Caudate nucleus (tissue), 63 donors: ENCODE measurements at places on chromosomes 7 and 10.
A peak's percentile ranks its signal among the peaks of the same experiment; 100 is the strongest.

DNA sequence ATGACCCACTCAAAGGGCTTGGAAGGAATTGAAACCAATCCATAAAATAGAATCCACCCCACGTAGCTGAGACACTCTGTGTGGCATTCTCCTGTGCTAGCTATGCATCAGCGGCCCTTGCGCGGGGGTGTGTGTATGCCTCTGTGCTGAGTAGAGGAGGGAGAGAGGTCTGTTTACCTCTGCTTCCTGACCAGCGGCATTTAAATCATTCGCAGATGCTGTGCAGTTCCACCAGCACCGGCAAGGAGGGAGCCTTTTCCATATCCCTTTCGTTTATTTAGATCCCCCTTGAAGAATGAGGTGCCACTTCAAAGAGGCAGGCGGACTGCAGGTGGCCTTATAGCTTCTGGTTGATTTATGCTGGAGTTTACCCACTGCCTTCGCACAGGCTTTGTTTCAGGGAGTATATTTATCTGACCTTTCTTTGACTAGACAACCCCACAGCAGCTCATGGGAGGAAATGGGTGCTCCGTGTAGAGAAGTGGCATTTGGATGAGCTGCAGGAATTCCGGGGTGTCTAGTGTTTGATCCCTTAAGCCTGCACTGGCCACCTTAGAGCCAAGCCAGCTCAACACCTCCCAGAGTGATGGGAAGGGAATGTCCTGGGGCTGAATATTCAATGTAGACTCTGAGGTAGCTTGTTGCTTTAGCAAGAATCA, 11.4 kb downstream of the C10orf53 start:
- no peak for DNase-seq

GRCh38 chr7:8362723-8363369, 70.6 kb upstream of the NXPH1 start:
- no peak for DNase-seq

DNA sequence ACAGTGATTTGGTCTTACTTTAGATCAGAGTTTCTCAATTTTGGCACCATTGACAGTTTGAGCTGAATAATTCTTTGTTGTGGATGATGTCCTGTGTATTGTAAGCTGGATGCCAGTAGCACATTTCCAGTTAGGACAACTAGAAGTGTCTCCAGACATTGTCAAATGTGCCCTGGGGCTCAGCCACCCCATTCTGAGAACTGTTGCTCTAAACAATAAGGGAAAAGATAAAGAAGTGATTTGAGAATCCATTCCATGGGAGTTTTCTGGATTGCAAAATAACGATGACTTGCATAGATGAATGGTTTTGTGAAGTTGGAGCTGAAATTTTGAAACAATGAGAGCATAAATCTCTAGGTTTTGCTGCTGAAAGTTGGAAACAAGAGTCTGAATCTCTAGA, 44.6 kb downstream of the NUP205 start:
- no peak for DNase-seq

DNA sequence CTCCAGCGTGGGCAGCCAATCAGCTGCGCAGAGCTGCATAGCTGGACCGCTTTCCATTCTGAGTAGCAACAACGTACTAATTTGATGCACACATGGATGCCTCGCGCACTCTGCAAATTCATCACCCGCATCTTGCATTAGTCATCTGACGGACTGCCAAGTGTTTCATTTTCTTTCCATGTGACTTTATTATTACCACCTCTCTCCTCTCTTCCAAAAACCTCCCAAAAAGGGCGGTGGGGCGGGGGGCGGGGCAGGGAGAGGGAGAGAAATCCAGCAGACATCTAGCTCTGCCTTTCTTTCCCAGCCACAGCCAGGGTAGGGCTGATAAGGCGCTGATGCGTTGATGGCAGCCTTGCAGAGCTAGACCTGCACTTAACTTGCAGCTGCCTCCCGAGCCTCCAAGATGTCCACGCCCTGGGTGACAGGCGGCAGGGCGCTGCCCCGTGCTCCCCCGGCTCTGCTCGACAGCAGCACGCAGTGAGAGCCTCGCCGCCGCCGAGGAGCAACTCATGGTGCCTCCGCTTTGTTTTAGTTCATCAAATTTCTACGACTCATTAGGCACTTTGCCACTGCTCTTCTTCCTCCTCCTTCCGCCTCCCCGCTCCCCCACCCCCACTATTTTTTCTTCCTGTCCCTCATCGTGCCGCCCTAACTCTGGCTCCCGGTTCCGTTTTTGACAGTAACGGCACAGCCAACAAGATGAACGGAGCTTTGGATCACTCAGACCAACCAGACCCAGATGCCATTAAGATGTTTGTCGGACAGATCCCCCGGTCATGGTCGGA, 147.3 kb downstream of the CELF2 start:
- DNase-seq: peak; percentile 45

DNA sequence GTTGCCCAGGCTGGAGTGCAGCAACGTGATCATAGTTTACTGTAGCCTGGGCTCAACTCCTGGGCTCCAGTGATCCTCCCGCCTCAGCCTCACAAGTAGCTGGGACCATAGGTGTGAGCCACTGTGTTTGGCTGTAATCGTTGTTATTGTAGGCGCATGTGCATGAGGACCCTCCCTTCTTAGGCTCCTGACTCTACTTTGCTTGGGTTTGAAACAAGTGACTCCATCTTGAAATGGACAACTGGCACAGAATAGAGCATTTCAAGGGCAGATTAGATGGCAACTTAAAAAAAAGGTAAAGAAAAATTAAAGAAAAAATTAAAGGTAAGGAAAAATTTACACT, 15.4 kb upstream of the GIMAP8 start:
- DNase-seq: no peak

DNA sequence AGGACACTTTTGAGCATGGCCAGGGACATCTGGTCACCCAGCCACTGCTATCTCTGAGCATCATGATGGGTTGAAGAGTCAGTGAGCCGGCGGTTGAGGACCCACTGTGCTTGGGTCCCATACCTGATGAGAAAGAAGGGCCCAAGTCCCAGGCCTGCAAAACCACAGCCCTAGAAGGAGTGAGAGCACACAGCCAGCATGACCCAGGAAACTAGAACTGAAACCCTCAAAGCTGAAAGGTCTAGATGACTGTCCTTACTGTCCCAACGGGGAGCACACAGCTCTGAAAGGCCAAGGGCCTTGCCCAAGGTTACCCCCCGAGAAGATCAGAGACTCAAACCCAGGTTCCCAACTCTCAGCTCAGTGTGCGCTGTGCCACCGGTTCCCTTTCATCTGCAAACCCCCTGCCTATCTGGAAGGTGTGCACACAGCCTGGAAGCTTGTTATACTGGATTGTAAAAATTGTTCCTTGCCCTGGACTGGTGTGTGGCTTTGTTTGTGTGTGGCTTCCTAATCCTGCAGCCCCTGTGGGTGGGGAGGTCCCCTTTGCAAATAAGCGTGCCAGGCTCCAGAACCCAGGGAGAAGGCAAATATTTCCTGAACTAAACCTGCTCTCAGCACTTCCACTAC, 22.6 kb upstream of the PSAP start:
- no peak for DNase-seq

- DNase-seq: no peak
These were observed 158.8 kb downstream of the SKAP2 start for GRCh38 chr7:26705567-26705966.

GRCh38 chr7:44449584-44449928, 40.9 kb downstream of the NUDCD3 start:
- no peak for DNase-seq

GRCh38 chr10:50600286-50600685, 23.5 kb downstream of the SGMS1 start:
- DNase-seq: no peak

DNA sequence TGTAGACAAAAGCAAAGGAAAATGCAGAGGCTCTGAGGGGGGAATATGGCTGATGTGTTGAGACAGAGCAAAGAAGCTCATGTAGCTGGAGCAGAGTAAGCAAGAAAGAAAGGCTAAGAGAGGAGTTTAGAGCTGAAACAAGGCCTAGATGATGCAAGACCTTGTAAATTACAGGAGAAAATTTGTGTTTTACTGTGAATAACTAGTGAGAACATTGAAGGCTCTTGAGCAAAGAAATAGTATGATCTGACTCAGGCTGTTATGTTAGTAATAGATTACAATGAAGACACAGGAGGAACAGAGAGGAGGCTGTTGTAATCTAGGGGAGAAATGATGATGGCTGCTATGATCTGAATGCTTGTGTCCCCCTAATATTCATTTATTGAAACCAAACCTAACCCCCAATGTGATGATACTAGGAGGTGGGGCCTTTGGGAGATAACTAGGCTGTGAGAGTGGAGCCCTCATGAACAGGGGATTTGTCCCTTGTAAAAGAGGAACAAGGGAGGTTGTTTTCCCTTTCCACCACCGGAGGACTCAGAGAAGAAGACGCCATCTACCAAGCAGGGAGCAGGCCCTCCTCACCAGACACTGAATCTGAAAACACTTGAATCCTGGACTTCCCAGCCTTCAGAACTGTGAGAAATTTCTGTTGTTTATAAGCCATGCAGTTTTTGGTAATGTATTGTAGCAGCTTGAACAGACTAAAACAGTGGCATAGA, 394.9 kb downstream of the HTR7 start:
- DNase-seq: no peak

DNA sequence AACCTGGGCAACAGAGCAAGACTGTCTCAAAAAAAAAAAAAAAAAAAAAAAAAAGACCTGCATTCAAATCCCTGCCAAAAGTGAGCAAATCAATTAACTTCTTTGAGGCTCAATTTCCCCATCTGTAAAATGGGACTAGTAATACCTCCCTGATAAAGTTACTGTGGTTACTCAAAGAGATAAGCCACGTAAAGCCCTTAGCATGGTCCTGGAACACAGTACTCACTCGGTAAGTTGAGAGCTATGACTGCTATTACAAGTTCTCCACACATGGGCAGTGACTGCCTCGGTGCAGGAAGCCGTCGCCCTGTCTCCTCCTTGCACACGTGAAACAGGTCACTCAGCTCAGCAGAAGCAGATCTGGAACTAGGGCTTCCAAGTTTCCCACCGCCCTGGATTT, 37.9 kb downstream of the DDIT4 start:
- no peak for DNase-seq

GRCh38 chr10:69936091-69936490, 116.6 kb upstream of the MACROH2A2 start:
- no peak for DNase-seq

- no peak for DNase-seq
These were observed 10.5 kb downstream of the ADRA2A start for GRCh38 chr10:111087331-111087756.

DNA sequence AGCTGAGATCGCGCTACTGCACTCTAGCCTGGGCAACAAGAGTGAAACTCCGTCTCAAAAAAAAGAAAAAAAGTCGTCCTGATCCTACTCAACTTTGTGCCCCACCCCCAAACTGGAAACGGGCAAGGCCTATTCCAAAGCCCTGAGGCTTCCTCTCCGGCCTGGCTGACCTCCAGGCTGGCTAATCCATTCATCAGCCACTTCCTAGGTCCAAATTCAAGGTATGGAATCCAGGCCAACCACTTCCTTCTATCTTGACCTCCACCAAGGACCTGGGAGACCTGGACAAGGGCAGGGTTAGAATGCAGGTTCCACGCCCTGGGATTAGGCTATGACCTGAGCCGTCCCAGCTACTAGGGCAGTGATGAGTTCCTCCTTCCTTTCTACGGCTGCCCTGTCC, 20.4 kb upstream of the EIF4H start:
- no peak for DNase-seq

DNA sequence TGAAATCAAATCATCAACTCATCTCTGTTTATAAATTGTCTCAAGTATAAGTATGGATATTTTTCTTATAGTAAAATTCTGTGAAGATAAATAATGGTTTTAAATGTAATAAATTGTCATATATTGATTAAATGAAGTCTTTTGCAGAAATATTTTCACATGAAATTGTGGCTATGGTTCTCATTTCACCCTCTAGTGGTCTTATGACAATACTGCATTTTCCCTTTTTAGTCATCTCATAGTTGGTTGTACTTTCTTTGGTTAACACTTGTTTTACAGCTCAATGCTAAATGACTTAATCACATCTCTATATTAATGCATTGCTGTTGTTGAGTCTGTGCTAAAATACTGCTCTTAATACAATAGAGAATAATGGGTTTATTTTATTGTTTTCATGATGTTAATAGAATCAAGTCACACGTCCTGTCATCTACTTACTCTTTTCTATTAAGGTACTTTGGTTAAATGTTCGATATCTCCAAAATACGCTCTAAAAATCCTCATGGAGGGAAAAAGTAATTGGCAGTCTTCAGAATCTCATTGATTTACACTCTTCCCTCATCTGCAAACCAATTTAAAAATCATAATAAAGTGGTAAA, 38.0 kb upstream of the CACNA2D1 start:
- no peak for DNase-seq

GRCh38 chr7:34575006-34575405, 83.0 kb upstream of the NPSR1 start:
- no peak for DNase-seq

DNA sequence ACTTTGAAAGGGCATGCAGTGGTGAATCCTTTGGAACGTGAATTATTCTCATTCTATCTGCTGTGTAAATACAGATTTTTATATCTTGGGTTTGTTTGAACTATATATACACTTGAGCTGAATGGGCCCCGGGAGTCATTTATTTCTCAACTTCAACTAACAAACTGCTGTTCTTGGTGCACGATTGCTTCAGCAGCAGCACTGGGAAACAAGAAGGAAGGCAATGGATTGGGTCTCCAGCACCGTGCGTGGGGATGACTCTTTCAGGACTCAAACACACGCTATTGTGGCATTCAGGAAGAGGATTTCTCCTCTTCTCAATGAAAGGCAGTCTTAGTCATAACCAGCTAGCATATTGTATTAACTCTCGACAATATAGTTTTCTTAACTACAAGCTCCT, 226.0 kb upstream of the NFE2L3 start:
- DNase-seq: no peak

DNA sequence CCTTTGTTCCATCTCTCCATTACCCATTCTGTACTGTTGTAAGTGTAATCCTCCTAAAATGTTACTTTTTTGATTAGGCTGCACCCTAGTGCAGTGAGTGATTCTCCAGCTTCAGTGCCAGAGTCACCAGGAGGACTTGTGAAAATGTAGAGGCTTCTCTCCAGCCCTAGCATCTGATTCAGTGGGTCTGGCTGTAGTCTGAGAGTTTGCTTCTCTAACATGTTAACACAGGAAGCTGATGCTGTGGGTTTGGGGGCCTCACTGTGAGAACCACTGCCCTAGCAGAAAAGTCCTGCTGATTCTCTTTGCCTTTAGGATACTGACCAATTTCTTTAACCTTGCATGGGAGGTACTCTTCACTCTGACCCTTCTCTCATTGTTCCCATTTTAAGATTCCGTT, 24.4 kb downstream of the CSGALNACT2 start:
- no peak for DNase-seq
